ENCODE measurements at places on chromosomes 4 and X. TPM values are rescaled to one million over a fixed set of nuclear protein-coding genes. Genes with fewer than 3 reads are reported as not detected.

- H3K27ac ChIP-seq: no peak overlapping the region
- no peaks in the 10 kb centered on the region for H3K27me3 ChIP-seq
- no peaks in the 10 kb centered on the region for H3K36me3 ChIP-seq
Measured at GRCh38 chr4:109067508-109068235, 234.8 kb downstream of the COL25A1 start.

- no peaks in the 10 kb centered on the region for H3K36me3 ChIP-seq
- H3K4me3 ChIP-seq: no peak overlapping the region
- no peaks in the 10 kb centered on the region for H3K4me1 ChIP-seq
- DNase-seq: no peak
- no peak overlapping the region for H3K27ac ChIP-seq
- H3K27me3 ChIP-seq: no peaks in the 10 kb centered on the region
Measured at GRCh38 chr4:17370818-17371217, 141.1 kb downstream of the QDPR start.

DNA sequence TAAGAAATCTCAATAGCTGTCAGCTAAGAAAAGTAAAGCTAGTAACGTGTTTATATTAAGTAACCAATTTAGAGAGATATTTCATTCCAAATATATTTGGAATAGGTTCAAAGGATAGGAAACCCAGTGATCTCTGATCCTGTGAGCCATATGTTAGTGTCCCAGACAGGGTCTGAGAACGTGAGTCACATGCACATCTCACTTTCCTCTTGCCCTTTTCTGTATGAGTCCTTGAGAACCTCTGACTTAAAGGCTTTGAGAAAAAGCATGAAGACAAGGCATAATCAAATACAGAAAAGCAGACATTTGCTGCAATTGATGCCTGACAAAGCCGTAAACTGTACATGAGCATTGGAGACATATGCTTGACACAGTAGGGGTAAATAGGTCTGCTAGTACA, 655.1 kb upstream of the ADGRL3 start:
- no peaks in the 10 kb centered on the region for H3K27me3 ChIP-seq
- H3K4me1 ChIP-seq: no peaks in the 10 kb centered on the region
- peak; percentile 0 for DNase-seq
- H3K36me3 ChIP-seq: no peaks in the 10 kb centered on the region

GPR34 gene
- not detected for total RNA-seq

DNA sequence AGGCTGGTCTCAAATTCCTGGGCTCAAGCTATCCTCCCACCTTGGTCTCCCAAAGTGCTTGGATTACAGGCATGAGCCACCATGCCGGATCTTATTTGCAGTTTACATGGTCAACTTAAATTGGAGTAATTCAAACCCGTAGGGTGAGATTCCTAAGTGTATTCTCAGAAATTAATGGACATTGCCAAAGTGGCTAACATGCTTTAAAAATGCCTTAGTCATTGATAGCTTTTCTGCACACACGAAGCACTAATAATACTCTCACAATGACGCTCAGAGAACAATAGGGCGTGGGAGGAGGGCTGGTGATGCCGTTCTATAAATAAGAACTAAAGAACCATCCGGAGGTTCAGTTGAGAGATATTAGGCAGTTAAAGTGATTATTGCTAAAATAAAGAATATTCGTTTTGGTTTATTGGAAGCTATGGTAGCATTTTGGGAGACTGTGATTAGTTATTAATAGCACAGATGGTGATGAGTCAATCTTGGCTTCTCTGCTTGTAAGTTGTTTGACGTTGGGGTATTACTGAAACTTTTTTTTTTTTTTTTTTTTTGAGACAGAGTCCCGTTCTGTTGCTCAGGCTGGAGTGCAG, 79.1 kb downstream of the TRAPPC11 start:
- no peaks in the 10 kb centered on the region for H3K4me1 ChIP-seq
- H3K27me3 ChIP-seq: no peaks in the 10 kb centered on the region
- no peak overlapping the region for H3K27ac ChIP-seq
- DNase-seq: peak; percentile 50

- H3K4me1 ChIP-seq: no peaks in the 10 kb centered on the region
- no peaks in the 10 kb centered on the region for H3K36me3 ChIP-seq
- H3K4me3 ChIP-seq: no peak overlapping the region
- DNase-seq: peak; percentile 11
Measured at GRCh38 chr4:21845663-21846062, 102.9 kb downstream of the KCNIP4 start.

- no peaks in the 10 kb centered on the region for H3K36me3 ChIP-seq
- no peak overlapping the region for H3K27ac ChIP-seq
- no peaks in the 10 kb centered on the region for H3K4me1 ChIP-seq
- DNase-seq: no peak
Measured at GRCh38 chr4:171524903-171525302, 288.3 kb upstream of the GALNTL6 start.

GRCh38 chr4:185149392-185149791, 6.3 kb downstream of the SLC25A4 start:
- peaks cover 2% of the 10 kb centered on the region for H3K4me1 ChIP-seq
- no peaks in the 10 kb centered on the region for H3K36me3 ChIP-seq
- H3K27ac ChIP-seq: no peak overlapping the region

Measured in fibroblast of lung (primary cell).